Muscle of arm (tissue), 14 donors: ENCODE measurements at places on chromosomes 7 and 10.

DNA sequence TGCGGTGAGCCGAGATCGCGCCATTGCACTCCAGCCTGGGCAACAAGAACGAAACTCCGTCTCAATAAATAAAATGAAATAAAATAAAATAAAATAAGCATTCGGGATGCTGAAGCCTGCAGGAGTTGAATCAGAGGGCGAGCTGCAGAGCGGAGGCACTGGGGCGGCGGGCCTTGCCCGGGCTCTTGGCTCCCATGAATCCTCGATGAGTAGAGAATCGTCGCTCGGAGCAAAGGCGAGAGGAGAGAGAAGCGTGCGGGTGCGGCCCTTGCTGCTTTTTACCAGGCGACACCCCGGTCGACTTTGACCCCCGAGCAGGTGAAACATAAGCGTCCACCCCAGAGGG lies 168.3 kb downstream of the UBE2H start:
- DNase-seq = no peak

- DNase-seq = no peak
Measured at GRCh38 chr10:55870186-55870585, 490.9 kb downstream of the ZWINT start.

- peak; percentile 36 for DNase-seq
Measured at GRCh38 chr7:45259966-45260646, 102.5 kb downstream of the RAMP3 start.

- no peak for DNase-seq
Measured at GRCh38 chr7:29854257-29854938, 48.1 kb downstream of the WIPF3 start.

- DNase-seq = no peak
Measured at GRCh38 chr7:103658055-103659005, 212.3 kb upstream of the SLC26A5 start.

- DNase-seq = no peak
Measured at GRCh38 chr10:125038637-125039036, 96.7 kb downstream of the ZRANB1 start.

- DNase-seq = no peak
Measured at GRCh38 chr7:38195804-38196595, 18.0 kb downstream of the STARD3NL start.

DNA sequence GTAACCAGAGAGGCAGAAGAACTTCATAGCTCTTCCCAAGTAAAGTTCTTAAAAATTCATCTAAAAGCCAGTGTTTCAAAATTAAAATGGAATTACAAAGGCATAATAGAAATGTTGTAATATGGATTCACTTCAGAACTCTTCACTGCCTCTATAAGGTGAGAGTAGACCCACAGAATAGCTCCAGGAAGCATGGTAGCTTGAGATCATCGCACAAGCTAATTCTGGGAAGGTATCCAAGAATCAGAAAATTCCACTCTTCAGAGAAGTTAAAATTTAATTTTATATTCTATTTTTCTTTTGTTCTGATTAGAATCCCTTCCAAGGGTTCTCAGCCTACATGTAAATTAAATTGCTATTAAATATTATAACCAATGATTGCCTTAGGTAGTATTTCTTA lies 1.5 kb upstream of the DHX32 start:
- DNase-seq = no peak

GRCh38 chr10:11177926-11178471 lies 160.3 kb downstream of the CELF2 start:
- no peak for DNase-seq

DNA sequence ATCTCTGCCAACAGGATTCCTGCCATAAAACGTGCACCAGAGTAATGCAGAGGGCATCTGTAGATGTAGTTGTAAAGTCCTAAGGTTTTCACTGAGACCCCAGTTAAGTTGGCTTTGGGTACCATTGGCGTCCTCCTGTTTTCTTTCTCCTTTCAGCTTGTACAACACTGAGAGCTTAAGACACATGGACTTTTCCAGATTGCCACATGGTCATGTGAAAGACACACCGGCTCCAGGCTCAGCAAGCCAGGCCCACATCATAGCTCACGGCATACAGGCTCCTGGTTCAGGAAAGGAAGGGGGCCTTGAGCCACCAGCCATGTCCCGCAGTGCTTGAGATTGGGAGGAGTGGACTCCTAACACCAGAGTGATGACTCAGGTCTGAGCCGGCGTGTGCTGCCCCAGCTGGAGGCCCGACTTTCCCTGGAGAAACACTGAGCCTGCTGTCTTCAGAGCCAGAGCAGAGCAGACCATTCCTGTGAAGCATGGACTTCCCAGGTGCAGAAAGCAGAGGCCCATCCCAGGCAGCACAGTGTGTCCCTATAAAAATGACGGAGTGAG lies 252.7 kb downstream of the PRPF18 start:
- no peak for DNase-seq

GRCh38 chr10:120456143-120456625 lies 843 bp upstream of the PLPP4 start:
- DNase-seq = no peak

GRCh38 chr10:34834274-34834673 lies 19.2 kb upstream of the PARD3 start:
- no peak for DNase-seq

GRCh38 chr10:71962901-71963300 lies 1.3 kb upstream of the CHST3 start:
- no peak for DNase-seq

GRCh38 chr10:126663328-126663727 lies 7.2 kb downstream of the C10orf90 start:
- peak; percentile 86 for DNase-seq

DNA sequence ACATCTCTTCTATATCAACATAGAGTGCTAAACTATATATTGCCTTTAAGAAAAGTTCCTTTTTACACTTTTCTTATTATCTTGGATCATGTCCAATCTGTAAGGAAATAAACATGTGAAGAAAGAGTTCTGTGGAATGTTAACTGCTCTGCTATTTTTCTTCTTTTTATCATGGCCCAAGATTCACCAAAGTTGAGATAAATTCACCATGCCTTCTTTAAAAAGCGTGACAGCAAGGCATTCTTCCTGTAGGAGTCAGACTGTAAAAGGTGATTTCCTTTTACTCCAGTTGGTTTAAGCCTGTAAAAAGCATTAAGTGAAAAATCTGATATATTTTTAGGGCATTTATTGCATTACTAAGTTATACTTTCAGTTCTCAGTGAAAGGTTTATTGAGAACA lies 165.7 kb upstream of the FZD1 start:
- DNase-seq = no peak

GRCh38 chr10:78985973-78986818 lies 82.6 kb upstream of the ZMIZ1 start:
- DNase-seq = no peak

DNA sequence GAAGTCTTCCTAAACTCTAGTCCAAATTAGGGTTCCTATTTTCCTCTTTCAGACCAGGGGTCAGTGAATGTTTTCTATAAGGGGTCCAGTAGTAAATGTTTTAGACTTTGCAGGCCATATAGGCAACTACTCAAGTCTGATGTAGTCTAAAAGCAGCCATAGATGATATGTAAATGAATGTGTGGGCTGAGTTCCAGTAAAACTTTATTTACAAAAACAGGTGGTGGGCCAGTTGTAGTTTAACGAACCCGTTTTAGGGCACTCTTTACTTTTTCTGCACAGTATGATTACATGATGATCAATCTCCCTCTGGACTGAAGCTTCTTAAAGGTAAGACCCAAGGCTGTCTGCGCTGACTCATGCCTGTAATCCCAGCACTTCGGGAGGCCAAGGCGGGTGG lies 243.6 kb downstream of the CAMK1D start:
- no peak for DNase-seq

DNA sequence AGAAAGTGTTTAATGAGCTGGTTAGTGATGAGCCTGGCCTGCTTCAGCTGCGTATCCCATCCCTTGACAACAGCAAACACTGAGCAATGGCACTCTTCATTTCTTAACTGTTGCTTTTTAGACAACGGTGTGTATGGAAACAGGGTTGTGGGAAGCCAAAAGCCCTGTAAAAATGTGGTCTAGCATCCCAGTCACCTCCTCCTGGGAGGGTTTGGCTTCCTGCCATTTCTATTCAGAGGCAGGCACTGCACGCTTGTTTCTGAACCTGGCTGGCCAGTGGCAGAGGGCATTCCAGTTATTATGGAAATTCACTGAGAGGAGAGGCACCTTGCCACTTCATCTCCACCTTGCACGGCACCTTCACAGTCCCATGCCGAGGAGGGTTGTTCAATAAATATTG lies 123.0 kb upstream of the ADARB2 start:
- DNase-seq = no peak

DNA sequence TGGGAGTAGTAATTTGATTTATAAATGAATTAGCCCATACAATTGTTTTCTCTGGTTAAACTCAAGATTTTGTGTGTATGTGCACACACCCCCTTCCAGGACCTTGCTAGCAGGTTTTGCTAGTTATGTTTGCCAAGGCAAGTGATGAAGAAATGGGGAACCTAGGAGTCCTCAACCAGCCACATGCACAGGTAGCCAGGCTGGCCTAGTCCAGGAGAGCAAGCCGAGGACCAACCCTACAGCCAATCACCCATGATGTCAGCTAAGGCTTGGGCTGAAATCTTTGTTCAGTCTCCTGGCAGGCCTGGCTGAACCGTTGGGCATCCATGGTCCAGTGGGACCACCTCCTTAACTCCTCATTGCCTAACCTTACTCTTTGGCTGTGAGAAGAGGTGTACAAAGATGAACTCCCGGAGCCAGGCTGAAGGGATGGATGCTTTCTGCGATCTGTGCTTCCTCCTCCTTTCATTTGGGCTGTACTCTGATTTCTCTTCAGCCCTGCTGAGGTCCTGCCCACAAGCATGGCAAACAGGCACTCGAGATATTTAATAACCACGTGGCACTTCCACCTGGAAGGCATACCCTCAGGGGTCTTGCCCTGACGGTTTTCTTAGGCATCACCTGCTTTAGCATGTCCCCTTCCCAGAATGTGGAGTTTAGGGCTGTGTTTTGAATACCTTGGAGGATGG lies 22.1 kb downstream of the HNRNPA2B1 start:
- DNase-seq = no peak

GRCh38 chr7:47651355-47652317 lies 69.7 kb upstream of the TNS3 start:
- no peak for DNase-seq

- DNase-seq = no peak
Measured at GRCh38 chr7:122702872-122703510, at the start of gene RNF148. Gene RNF148 (minus strand): TSS chr7:122702922. CDS start chr7:122702750, 172 bp downstream.

DNA sequence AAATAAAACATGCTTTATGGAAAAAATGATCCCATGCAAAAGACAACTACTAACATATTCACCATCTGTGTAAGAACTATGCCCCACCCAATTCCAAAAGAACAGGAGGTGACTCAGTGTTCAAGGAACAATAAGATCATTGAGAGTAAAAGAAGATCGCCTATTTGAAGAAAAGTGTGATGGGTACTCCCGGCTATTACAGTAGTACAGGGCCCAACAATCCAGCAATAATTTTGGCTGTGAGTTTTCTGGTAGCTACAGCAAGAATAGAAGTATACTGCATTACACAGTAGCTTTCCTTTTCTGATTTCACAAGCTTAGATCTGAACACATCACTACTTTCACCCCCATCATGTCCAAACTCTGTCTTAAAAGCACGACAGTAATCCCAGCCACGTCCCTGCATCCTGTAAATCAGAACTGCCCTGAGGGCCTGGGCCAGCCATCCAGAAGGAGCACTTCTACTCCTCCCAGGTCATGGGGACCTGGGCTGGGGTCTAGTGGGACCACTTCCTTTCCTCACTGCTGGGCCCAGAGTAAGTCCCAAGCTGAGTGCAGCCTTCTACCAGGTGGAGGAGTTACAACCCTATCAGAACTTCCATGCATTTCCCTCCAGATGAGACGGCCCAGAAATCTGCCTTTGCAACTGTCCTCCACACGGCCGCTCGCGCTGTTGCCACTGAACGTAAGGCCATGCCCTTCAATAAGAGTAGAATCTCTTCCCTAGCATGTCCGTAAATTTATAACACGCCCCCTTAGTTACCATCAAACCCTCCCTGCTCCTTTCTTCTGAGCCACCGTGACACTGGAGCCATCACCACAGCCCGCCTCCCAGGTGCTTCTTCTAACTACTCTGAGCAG lies 7.9 kb downstream of the ESYT2 start:
- no peak for DNase-seq

DNA sequence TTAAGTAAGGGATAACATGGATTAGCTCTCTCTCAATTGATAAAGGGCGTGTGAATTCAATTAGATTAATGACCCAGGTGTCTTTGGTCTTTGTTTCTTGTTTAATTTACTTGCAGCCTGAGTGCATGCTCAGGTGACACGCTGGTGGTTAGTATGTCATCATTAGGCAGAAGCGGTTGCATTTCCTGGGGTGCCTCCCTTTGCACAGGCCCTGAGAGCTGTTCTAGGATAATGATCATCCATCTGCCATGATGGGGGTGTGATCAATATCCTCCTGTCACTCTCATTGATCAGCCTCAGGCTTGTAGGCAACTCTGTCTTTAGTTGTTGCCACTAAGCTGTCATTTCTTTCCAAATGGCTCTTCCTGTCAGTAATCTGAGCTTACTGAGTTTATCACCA lies 99.6 kb upstream of the NPS start:
- no peak for DNase-seq

DNA sequence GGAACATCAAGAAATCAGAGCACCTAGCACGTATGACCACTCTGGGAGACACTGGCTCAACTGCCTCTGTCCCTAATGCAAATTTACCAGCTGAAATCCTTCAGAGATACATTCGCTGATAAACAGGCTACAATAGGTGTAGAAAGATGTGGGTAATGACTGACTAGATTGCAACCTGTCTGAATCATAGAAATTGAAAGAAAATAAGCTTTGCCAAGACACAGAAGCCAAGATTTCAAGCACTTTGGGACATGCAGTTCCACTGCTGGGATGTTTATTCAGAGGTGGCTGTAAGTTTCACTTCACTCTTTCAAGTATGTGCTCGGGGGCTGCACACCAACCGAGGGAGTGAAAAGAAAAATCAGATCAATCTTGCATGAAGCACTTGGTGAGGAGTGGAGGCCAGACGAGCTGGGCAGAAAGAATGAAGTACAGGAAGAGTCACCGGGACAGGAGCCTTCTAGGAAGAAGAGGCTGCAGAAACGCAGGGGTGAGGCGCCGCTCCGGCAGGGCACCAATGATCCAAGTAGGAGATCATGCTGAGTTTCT lies 276.7 kb downstream of the PARD3 start:
- DNase-seq = no peak

DNA sequence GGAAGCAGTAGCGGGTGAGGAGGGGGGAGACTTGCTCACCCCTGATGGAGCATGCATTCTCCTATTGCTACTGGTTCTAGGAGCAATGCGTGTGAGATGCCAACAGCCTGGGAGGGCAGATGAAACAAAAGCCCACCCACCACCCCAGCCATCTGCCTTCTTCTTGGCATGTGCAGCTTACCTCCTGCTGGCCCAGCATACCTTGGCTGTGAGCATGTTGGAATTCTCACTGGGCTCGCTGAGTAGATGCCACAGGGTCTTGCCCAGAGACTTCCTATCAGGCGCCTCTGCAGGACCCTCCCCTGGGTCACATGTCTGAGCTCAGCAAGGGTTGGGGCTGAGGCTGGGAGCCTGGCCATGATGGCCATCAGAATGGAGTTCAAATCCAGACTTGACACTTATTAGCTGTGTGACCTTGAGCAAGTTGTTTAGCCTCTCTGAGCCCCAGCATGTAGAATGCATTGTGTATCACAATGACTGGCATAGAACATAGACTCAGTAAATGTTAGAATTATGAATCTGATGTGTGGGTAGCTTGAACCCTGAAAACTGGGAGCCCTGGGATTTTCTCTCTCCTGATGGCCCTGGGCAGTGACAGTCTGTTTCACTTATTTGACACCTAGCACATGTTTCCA lies 38.2 kb downstream of the CDH23 start:
- DNase-seq = no peak
